ENCODE measurements at places on chromosomes 7 and 10. TPM values are rescaled to one million over a fixed set of nuclear protein-coding genes. Genes with fewer than 3 reads are reported as not detected.

Gene APBB1IP
- total RNA-seq, result not detected

Gene GAD2
- total RNA-seq, result not detected

Gene SYCE1
- not detected for total RNA-seq

Gene CCDC146
- total RNA-seq, result 1.7 TPM

Gene PAPOLB
- not detected for total RNA-seq

Gene BET1
- total RNA-seq, result 23.9 TPM

Gene CTAGE8
- total RNA-seq, result 5.1 TPM

Gene SGCE
- 31.6 TPM for total RNA-seq

Gene PCLO
- total RNA-seq, result 4.0 TPM

Gene PRLHR
- total RNA-seq, result not detected

Gene CPA4
- 65.2 TPM for total RNA-seq

Gene OPN4
- not detected for total RNA-seq

Gene RAB11FIP2
- 9.3 TPM for total RNA-seq

Gene TFEC
- not detected for total RNA-seq

Gene CRTAC1
- not detected for total RNA-seq

Gene MRPS24
- total RNA-seq, result 136 TPM

Gene SPDYE8
- not detected for total RNA-seq
